ENCODE measurements at places on chromosomes 3 and 15.

- DNase-seq, result no peak
These were observed 47.4 kb upstream of the WNT7A start for GRCh38 chr3:13927295-13927694.

GRCh38 chr15:88476635-88477060 is 9.1 kb downstream of the MRPS11 start:
- no peak for DNase-seq

GRCh38 chr3:150635076-150635475 is 32.0 kb downstream of the SELENOT start:
- DNase-seq, result no peak

- DNase-seq, result peak; percentile 85
These were observed 23.2 kb downstream of the RPLP1 start for GRCh38 chr15:69475769-69476358.

- DNase-seq, result no peak
These were observed 22.0 kb upstream of the ARPP21 start for GRCh38 chr3:35617370-35617769.

DNA sequence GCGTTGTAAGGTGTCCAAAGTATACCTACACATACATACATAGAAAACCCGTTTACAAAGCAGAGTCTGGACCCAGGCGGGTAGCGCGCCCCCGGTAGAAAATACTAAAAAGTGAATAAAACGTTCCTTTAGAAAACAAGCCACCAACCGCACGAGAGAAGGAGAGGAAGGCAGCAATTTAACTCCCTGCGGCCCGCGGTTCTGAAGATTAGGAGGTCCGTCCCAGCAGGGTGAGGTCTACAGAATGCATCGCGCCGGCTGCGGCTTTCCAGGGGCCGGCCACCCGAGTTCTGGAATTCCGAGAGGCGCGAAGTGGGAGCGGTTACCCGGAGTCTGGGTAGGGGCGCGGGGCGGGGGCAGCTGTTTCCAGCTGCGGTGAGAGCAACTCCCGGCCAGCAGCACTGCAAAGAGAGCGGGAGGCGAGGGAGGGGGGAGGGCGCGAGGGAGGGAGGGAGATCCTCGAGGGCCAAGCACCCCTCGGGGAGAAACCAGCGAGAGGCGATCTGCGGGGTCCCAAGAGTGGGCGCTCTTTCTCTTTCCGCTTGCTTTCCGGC is 318.6 kb downstream of the FGF12 start:
- DNase-seq, result no peak

DNA sequence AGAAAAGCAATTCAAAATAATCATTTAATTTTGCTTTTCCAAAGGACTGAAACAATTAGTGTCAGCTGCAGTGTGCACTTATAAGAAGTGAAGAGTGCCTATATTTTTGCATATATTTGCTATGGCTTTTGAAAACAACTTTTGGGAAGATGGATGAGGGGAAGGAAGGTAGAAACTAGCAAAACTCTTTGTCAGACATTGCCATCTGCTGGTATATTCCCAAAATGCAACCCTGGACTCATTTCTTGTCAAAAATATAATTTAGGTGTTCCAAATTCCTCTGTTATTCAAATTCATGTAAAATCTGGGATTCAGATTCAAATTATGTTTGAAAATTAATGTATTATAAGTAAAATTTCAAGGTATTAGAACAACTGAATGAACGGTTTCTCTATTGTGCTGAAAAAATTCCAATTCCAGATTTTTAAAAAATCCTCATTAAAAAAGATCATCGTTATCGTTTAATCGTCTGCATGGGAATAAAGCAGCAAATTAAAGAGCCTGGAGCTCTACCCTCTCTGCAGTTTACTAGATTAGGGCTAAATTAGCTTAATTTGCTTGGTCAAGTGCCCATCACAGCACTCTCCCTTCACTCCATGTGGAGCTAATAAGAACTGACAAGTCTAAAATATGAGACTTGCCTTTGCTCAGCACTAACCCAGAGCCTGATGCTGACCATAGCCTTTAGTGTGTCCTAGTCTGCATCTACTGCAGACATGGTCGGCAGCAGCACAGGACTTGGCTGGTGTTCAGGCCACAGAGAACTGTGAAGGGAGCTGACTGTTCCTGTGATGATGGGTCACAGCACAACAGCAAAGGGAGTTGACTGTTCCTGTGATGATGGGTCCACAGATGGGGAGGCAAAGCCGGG is 67.9 kb upstream of the MITF start:
- DNase-seq, result no peak

DNA sequence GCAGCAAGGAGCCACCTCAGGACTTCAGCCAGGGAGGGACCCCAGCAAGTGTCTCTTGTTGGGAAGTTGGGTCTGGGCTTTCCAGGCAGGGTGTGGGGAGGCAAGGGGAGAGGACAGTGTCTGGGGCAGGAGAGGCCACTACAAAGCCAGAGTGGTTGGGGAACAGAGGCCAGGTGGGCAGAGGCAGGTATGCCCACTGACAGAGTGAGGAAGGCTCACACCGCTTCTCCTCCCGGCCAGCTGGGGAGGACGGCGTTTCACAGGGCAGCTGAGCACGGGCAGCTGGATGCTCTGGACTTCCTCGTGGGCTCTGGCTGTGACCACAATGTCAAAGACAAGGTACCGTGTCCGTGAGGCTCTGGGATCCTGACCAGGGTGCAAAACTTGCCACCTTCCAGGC is 15.0 kb downstream of the ANKDD1A start:
- no peak for DNase-seq

GRCh38 chr15:71414853-71415252 is 299.6 kb downstream of the THSD4 start:
- DNase-seq, result no peak

GRCh38 chr3:119140466-119140865 is 5.5 kb upstream of the TEX55 start:
- no peak for DNase-seq

GRCh38 chr15:65115086-65115485 is at the start of gene UBAP1L:
Gene UBAP1L, minus strand, starts transcription at chr15:65115200. Its CDS starts 8,985 bp downstream, at chr15:65106215.
- no peak for DNase-seq

GRCh38 chr3:37957539-37957936 is 33.0 kb upstream of the VILL start:
- DNase-seq, result no peak

GRCh38 chr3:54936561-54936960 is 8.7 kb upstream of the LRTM1 start:
- DNase-seq, result no peak

GRCh38 chr3:159634483-159634882 is 354.2 kb upstream of the IL12A start:
- no peak for DNase-seq

Data from ureter (tissue), 1 donor.